ENCODE measurements at places on chromosomes 1 and 21.

GRCh38 chr21:45517249-45518065 lies 24.8 kb downstream of the SLC19A1 start:
- DNase-seq: no peak

- no peak for DNase-seq
Observed at GRCh38 chr1:118881751-118882150, 106.4 kb downstream of the TBX15 start.

DNA sequence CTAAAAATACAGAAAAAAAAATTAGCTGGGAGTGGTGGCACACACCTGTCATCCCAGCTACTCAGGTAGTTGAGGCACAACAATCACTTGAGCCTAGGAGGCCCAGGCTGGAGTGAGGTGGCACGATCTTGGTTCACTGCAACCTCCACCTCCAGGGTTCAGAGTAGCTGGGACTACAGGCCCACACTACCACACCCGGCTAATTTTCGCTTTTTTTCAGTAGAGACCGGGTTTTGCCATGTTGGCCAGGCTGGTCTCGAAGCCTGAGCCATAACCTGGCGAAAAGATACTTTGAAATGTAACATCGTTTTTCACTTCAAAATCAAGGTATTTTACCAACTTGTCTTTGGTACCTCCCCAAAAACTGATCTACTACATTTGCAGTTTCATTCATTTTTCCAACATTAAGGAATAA lies 6.1 kb downstream of the GAS5 start:
- DNase-seq: no peak

- DNase-seq: no peak
Observed at GRCh38 chr1:202123336-202123813, 658 bp downstream of the GPR37L1 start.

DNA sequence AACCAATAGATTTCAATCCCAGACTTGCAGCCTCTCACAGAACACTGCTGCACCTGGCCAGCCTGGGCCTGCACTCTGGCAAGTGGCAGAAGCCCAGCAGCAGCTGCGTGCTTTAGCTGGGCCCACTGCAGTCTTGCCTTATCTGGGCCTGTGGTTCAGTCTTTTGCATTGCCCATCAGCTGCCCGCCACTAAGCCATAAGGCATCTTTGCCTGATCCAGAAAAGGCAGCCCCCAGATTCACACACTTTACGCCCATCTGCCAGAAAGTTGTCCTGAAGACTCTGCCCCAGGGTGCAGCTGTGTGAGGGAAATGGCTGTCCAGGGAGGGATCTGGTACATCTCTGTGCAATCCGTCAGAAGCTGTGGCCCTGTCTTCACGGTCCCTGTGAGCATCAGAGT lies 217.0 kb downstream of the DNAH14 start:
- DNase-seq: no peak

DNA sequence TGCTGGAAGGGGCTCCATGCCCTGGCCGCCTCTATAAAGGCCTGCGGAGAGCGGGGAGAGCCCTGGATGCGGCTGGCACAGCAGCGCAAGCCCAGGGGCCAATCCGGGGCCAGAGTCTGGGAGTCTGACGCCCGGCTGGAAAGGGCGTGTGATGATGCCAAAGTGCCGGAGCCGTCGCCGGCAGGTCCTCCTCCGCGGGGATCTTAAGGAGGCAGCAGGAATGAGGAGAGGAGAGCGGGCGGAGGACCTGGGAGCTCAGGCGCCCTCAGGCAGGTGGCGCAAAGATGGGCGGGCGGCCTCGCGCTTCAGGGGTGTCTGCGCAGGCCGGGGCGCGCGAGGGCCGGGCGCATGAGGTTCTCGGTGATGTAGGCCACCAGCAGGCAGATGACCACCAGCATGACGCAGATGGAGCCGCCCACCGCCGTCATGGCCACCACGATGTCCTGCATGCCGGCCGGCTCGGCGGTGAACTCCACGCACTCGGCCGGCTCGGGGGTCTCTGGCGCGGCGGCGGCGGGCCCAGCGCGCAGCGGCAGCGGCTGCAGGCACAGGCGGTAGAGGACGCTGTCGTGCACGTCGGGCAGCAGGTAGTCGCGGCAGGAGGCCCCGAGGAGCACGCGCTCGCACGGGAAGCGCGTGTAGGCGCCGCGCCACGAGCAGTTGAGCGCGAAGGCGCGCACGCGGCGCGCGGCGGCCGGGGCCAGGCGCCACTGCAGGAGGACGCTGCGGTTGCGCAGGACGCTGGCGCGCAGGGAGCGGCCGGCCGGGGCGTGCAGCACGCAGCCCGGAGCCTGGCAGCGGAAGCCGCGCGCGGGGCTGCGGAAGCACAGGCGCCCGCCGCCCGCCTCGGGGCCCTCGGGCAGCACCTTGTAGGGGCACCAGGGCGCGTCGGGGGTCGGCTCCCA lies 653 bp downstream of the FNDC10 start:
- no peak for DNase-seq

- DNase-seq: no peak
Observed at GRCh38 chr1:173914366-173914871, 2.7 kb downstream of the SERPINC1 start.

- no peak for DNase-seq
Observed at GRCh38 chr1:46687921-46688509, 16.4 kb downstream of the TEX38 start.

- no peak for DNase-seq
Observed at GRCh38 chr1:92695104-92695503, 89.8 kb downstream of the EVI5 start.

GRCh38 chr1:87785386-87785785 lies 456.7 kb downstream of the LMO4 start:
- no peak for DNase-seq

GRCh38 chr1:72129869-72130268 lies 152.5 kb downstream of the NEGR1 start:
- no peak for DNase-seq

GRCh38 chr1:79737193-79737592 lies 730.7 kb upstream of the ADGRL4 start:
- no peak for DNase-seq

GRCh38 chr1:242242983-242243382 lies 244.1 kb upstream of the MAP1LC3C start:
- no peak for DNase-seq

GRCh38 chr1:243513726-243514491 lies 258.1 kb downstream of the SDCCAG8 start:
- DNase-seq: no peak

- DNase-seq: no peak
Observed at GRCh38 chr1:100380635-100381034, 28.3 kb downstream of the CDC14A start.

GRCh38 chr1:54110996-54111395 lies 41.8 kb downstream of the CDCP2 start:
- no peak for DNase-seq

DNA sequence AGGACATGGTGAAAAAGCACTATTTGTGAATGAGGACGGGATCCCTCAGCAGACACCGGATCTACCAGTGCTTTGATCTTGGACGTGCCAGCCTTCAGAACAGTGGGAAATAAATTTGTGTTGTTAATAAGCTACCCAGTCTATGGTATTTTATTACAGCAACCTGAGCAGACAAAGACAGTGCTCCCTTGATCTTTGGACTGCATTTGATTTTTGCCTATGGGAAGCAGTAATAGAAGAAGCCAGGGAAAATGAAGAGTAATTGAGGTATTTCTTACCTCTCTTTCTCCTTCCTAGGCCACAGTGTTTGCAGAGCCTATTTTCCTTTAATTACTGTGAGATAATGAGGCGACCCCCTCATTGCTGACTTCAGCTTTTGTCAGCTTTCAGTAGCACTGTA lies 87.9 kb downstream of the PDE4B start:
- DNase-seq: no peak

DNA sequence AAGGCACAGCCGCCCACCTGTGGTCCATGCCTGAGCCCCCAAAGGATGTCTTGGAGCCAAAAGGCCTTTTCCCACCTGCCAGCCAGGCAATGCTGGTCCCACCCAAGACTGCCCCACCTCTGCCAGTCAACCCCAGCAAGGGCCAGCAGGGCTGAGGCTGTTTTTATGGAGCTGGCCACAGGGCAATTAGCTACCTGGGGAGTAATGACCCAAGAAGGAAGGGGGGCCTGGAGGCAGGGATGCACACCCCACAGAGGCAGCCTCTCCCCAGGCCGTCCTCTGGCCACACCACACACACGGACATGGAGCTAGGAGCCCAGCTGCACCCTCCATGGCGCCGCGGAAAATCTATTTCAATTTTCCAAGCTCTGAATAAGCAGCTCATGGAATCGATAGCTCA lies 27.2 kb downstream of the CHD5 start:
- DNase-seq: no peak

GRCh38 chr1:69363236-69363635 lies 204.5 kb upstream of the LRRC7 start:
- no peak for DNase-seq

- DNase-seq: no peak
Observed at GRCh38 chr1:110159168-110159567, 8.9 kb downstream of the SLC6A17 start.

- DNase-seq: no peak
Observed at GRCh38 chr1:17244821-17245740, 3.8 kb upstream of the PADI3 start.

DNA sequence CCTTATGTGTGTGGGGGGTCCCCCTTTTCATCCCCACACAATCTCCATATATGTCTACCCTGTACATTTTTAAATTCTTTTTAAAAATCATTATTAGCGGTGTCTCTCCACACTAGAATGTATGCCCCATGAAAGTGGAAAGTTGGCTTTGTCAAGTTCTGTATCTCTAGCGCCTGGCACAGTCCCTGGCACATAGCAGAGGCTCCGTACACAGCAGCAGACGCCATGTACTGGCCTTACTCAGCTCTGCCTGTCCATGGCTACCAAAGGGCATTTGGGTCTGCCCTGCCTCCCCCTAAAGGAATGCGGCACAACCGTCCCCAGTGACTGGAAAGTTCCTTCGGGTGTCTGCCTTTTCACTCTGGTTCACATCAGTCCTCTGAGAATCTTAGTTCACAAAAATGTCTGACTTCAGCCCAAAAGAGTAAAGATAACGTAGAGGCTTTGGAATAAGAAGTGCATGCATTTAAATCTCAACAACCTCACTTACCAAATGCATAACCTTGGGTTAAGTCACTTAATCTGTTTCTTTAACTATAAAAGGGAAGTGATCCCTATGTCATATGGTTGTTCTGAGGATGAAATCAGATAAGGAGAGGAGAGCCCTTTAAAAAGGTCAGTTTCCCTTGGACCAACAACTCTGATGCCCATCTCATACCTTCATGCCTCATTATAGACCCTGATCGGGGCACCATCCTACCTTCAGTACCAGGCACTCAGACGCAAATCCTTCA lies 61.1 kb downstream of the CD46 start:
- DNase-seq: no peak

GRCh38 chr1:169704797-169705196 lies 6.6 kb downstream of the SELL start:
- no peak for DNase-seq

DNA sequence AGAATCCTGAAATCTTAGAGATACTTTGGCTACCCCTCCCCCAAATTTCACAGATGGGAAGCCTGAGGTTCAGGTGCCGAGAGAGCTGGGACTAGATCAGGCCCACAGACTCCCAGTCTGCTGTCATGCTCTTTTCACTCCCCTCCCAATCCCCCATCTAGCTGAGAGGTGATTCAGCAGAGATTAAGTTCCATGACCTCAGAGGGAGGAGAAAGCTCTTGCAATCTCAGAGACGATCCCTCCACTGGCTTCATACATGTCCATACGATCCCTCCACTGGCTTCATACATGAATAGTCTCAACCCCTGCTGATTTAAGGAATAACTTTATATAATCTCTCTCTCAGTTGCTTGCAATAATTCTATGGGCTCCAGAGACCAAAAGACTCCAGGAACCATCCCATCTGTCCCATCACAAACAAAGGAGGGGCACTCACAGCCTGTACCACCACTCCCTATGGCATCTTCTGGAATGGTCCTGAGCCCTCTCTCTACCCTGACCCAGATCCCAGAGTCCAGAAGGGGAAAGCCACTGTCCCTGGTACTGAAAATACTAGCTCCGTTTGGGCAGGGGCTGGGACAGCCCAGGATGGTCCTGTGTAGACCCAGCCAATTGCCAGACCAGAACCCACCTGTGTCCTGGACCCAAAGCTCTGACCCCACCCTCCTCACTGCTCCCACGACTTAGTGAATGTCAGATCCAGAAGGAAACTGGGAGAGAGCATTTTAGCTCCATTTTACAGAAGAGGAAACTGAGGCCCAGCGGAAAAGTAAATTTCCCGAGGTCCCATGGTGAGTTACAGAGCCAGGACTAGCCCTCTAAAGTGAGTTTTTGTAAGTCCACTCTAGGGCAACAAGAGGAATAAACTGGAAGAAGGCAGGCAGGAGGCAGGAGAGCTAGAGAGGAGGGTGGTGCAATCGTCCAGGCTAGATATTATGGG lies 27.1 kb downstream of the RIMS3 start:
- no peak for DNase-seq

GRCh38 chr1:24557220-24557619 lies 1.3 kb downstream of the NCMAP start:
- no peak for DNase-seq

- no peak for DNase-seq
Observed at GRCh38 chr21:29334717-29335428, 36.2 kb downstream of the BACH1 start.

DNA sequence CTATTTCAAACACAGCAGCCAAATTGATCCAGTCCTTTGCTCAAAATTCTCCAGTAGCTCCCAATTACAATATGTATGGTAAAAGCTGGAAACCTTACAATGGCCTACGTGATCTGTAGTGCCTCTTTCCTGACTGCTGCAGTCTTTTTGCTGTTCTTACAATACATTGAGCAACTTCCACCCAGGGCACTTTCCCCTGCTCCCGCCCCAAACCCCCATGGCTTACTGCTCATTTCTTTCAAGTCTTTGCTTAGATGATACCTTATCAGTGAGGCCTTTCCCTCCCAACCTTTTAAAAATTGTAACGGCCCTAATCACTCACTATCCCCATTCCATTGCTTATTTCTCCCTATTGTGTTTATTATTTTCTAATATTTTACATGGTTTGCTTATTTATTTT lies 43.9 kb upstream of the APOBEC4 start:
- no peak for DNase-seq

GRCh38 chr1:44170281-44170823 lies 28.9 kb upstream of the KLF18 start:
- no peak for DNase-seq

DNA sequence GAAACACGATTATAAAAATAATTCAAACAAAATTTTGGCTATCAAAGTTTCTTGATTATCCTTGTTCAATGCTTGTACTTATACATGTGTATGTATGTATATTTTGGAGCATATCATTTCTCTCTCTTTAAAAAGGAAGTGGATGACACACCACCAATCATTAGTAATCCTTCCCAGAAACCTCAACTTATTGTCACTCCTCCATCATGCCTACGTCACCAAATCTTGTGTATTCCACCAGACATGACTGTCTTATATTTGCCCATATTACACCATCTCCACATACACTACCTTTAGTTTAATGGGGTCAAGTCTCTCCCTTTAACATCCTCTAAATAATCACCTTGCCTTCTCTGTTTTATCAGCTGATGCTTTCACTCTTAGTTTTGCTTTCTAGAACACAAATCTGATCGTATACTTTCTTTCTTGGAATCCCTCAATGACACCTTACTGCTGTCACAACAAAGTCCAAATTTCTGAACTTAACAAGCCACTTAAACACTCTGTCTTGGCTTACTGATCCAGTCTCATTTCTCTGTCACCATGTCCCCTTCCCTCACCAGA lies 124.0 kb downstream of the BRINP3 start:
- no peak for DNase-seq

- DNase-seq: no peak
Observed at GRCh38 chr1:111269825-111270406, 20.7 kb upstream of the CHIA start.

GRCh38 chr1:24926563-24927249 lies 3.4 kb downstream of the RUNX3 start:
- no peak for DNase-seq

- no peak for DNase-seq
Observed at GRCh38 chr1:202244841-202245261, 51.3 kb downstream of the LGR6 start.

All from stimulated activated CD4-positive, alpha-beta T cell treated with anti-CD3 and anti-CD28 coated beads, Interleukin-15, amount 100 ng/mL, for 48 hours (primary cell).